ENCODE measurements at places on chromosomes 7 and 10.

- DNase-seq = no peak
Observed at GRCh38 chr10:127196282-127197153, at the start of gene INSYN2A. Gene INSYN2A, minus strand, starts transcription at chr10:127196591. Its CDS starts 20,196 bp downstream, at chr10:127176395.

DNA sequence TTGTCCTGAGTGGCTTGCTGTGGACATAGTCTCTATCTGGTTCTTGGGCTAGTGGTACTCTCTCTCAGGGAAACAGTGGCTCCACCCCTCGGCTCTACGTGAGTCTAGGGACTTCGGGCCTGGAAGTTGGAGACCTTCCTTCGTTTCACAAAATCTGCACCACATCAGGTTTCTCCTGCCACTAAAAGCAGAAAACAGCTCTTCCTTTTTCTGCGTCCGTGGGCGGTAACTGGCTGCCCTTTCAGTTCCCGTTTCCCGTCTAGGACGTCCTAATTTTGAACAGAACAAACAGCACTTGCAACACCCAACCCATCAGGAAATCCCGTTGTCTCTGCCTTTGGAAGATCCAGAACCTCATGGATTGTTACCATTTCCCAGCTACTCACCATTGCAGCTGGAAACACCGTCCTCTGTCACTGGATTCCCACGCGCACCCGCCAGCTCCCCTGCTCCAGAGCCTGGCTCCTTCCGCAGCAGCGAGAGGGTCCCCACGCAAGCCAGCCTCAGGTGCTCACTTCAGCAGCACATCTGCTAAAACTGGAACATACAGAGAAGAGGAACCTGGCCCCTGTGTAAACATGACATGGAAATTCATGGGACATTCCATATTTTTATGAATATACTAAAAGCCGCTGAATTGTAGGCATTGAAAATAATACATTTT lies 311.4 kb upstream of the AKR1E2 start:
- no peak for DNase-seq

DNA sequence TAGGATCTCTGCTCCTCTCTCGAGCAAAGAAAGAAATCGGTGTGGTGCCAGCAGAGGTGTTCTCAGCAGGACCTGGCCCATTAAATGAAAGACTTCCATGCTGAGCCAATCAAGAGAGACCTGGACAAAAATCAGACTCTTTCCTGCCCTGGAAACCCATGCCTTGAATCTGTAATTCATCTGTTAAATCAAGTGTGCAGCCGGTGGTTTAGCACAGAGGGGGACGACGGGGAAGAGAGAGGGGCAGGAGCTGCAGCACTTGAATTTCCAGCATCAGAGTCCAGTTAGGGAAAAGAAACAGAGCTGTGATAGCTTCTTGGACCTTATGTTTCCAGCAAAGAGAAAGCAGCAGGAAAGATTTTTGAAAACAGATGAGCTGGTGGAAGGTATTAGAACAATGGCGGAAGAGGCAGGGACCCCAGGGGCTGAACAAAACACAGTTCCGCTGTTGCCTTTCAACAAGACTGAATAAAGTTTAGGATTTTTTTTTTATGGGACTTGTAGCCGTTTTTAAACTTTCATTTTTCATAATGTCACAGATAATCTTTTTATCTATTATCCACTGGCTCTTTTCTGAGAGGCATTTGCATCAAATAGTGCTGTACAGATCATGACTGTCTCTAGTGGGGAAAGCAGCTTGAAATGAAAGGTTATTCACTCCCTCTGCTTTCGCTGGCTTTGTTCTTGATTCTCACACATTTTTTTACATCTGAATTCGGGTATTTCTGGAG lies 543.6 kb upstream of the GALNT17 start:
- no peak for DNase-seq

DNA sequence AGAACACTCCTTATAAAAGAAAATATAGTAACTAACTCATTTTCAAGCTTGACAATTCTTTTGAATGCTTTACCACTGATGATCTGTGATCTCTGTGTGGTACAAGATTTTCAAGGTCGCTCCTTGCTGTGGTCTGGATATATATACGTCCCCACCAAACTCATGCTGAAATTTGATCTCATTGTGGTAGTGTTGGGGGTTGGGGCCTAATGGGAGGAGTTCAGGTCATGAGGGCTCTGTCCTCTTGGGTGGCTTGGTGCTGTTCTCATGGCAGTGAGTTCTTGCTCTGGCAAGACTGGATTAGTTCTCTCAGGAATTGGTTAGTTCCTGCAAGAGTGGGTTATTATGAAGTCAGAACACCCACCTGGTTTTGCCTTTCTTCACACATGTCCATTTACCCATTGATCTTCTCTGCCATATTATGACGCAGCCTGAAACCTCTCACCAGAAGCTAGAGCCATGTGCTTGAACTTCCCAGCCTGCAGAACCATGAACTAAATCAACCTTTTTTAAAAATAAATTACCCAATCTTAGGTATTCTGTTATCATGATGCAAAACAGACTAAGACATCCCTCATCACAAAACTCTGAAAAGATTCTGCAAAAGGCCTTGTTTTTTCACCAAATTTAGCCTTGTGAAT lies 8.3 kb upstream of the EDRF1 start:
- DNase-seq = no peak

DNA sequence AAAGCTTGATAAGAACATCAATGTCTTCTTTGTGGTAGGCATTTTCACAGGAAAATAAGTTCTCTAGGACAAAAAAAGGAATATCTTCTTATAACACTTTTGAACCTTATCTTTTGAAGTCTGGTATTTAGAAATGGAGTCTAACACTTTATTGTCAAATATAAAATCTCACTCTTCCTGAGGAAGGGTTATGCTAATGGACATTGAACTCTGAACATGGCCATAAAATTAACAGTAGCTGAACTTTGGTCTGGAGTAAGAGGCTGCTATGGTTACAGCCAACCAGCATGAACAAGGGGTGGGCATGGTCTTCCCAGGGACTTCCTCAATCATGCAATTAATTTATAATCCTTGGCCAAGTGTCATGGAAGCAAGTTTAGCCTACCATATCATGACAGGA lies at the start of gene CLRN3:
Gene CLRN3 (minus strand): TSS at position 199 of the 400 bp plus-strand sequence. CDS start 157 bp downstream, at position 42.
- no peak for DNase-seq

- peak; percentile 42 for DNase-seq
Observed at GRCh38 chr10:123559066-123559822, 106.9 kb upstream of the GPR26 start.

DNA sequence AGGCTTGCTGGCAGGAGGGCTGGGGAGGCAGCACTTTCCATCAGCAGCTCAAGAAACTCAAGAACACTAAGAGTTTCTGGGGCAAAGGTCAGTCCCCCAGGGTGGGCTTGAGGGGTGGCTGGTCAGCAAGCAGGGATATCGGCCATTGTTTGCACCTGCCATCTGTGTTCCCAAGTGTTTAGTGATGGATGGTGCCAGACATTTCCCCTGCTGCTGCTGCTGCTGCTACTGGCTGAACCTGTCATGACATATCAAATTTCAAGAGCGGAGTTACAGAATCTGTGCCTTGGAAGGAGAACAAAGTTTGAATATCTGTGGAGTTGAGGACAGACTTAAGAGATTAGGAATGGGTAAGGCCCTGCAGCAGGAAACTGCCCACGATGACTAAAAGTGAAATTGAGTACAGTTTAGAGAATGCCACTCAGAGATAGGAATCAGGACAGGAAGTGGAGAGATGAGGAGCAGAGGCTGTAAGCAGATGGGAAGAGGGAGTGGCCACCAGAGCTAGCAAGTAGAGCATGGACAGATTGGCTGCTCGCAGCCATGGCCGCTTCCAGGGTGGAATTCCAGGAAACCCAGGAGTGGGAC lies 39.2 kb upstream of the PPP1R3C start:
- DNase-seq = no peak

DNA sequence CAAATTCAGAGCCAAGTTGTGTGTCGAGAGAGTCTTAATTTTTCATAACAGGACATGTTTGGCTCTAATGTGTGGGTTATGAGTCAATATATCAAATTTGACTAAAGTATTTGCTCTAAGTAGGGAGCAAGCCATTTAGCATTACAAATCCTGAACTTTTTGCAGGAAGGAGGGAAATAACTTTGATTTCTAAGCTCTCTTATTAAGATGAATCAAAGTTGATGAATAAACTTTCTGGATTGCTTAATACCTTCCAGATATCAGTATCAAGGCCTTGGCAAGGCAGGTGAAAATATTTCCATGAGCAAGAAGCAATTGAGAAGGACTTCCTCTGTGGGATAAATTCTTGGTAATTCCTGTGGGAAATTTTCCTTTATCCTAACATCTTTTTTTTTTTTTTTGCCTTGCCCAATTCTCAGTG lies 258.8 kb downstream of the AHR start:
- no peak for DNase-seq

DNA sequence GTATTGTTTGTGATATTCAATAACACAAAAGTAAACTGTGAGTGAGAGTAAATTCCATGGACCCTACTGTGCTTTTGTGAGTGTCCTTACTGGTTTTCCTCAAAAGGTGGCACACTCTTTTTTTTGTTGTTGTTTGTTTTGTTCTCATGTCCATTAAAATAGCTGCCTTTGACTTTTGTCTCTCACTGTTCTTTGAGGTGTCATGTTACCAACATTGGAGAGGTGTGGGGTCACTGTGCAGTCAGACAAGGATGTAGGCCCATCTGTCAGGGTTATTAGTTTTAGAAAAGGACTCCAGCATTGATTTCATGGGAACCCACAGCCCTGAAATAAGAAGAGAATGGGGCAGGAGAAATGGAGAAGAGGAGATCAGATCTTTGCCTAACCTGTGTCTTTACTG lies 383.1 kb downstream of the SORCS3 start:
- DNase-seq = no peak

DNA sequence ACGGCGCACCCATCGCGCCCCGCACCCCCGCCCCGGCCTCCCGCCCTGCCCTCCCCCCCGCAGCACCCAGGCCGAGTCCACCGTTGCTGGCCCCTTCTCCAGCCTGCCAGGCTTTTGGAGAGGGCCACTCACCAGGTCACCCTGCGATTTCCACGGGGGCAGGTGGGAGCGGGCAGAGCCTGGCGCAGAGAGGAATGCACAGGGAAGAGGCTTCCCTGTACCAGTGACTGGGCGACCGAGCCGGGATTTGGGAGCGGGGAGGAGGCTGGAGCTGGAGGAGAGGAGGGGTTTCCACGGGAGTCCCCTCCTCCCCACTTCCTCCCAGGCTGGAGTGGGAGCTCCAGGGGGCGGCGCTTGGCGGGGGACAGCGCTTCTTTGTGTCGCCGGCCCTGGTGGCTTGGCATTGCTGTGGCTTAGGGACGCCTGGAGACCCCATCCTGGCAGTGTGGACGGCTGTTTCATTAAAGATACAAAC lies 19.3 kb downstream of the TCAF1 start:
- no peak for DNase-seq

DNA sequence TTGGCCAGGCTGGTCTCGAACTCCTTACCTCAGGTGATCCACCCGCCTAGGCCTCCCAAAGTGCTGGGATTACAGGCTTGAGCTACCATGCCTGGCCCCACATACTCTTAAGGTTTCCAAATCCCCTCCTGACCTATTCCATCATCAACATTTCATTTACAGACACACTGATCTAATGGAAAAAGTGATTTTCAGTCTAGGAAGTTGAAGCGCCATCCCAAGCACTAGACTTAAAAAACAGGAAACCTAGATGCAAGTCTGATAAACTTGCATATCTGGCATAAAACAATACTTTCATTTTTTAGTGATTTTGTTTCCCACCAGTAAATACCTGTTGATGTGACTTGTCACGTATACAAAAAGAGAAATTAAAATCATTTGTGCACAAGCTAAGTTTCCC lies 44.0 kb downstream of the DNMBP start:
- DNase-seq = no peak

DNA sequence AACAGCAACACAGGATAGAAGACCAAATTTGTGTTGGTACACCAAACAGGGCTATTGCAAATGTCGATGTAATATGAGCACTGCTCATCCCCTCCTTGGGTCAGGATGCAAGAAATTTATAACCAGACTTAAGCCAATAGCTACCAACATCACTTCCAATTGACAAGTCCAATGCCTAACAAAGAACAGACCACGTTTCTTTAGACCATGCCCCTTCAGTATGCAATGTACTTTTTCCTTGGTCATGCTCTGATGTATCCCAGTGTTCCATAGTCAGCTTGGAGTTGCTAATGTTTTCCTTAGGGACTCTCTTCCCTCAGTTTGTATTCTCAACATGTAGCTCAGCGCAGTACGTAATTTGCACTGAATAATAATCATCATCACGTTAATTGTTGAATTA lies 7.8 kb downstream of the CACNA2D1 start:
- DNase-seq = no peak

GRCh38 chr7:34596887-34597286 lies 61.1 kb upstream of the NPSR1 start:
- no peak for DNase-seq

- peak; percentile 59 for DNase-seq
Observed at GRCh38 chr7:100130608-100131453, 4.1 kb downstream of the MBLAC1 start.

- no peak for DNase-seq
Observed at GRCh38 chr10:62582101-62582705, 208.0 kb downstream of the ZNF365 start.

DNA sequence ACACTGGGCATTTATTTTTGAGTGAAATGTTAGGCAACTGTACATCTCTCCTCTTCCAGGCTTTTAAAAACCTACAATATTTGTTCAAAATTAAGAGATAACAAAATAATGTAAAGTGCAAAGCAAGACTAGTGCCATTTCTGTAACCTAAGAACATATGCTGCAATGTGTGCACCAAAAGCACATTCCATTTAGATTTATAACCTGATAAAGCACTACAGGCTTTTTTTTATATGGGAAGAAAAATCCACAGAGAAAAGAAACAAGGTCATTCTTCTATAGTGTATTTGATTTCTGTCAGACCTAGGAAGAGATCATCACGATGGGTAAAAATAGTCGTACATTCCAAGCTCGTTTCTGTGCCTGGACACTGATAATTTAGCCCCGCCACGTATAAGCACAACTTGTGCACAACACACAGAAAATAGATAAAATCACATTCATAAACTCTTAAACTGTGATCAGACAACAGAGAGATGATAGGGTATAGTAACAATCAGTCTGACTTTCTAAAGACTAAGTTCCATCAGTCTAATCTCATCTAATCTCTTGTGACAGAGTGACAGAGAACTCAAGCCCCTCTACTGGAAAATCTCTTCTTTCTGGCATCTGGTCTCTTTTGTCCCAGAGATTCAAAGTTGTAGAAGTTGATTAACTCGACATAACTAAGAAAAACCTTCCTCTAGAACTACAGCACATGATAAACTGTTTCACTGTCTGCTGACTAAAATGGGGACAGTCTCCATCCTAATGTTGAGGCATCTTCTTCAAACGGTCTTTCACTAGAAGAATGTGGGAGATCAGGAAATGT lies 6.7 kb downstream of the LAMB1 start:
- no peak for DNase-seq

GRCh38 chr7:47036909-47037308 lies 545.0 kb downstream of the TNS3 start:
- no peak for DNase-seq

DNA sequence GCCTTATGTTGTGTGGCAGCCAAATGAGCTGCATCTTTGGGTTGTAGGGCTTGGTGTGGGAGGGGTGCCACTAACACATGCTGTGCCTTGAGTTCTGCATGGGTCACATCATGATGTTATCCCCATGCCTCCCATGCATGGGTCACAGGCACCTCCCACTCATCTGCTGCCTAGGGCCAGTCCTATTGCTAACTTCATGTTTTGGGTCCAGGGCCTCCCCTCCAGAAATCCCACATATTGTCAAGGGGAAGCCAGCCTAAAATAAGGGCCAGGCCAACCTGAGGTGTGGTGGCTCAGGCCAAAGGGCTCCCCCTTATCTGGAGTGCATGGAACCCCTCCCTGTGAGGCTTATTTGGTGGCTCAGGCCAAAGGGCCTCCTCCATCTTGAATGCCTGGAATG lies 299.0 kb downstream of the RPS24 start:
- no peak for DNase-seq

Measured in stimulated activated CD8-positive, alpha-beta memory T cell treated with anti-CD3 and anti-CD28 coated beads, Interleukin-4, amount 100 ng/mL, for 4 hours (primary cell).